ENCODE measurements at places on chromosomes 16 and 17.

DNA sequence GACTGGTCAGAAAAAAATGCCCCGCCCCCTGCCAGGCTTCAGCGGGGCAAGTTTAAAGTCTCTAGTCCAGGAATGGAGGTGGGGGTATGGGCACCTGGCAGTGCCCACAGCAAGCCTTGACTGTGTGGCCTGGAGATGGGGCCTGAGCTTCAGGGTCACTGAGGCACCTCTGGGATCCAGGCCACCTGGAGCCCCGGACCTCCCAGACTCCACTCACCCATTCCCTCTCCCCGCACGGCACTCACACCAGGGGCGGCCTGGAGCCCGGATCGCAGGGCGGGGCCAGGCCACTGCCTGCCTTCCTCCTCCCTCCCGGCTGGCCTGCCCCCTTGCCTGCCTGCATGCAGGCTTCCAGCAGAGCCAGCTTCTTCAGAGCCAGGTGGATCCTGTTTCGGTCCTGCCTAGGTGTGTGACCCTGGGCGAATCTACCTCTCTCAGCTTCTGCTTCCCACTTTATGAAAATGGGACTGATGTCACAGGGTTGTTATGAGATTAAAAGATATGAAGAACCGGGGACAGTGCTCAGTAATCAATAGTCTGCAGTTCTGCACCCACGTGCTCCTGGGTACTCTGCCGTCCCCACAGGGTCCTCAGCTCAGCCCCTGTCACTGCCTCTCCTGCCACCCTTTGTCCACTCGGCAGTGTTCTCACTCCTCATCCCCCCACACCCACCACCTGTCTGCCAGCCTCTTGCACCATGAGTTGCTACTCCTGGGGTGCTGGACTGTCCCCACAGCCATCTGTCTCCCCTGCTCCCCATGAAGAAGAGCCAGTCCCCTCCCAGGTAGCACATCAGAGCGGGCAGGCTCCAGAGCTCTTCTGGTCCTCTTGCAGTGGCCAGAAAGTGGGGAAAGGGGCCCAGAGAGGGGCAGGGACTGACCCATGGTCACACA is 1.2 kb upstream of the TCAP start:
- no peak for DNase-seq

- no peak for DNase-seq
Observed at GRCh38 chr16:170788-171187, 1.9 kb upstream of the HBA2 start.

DNA sequence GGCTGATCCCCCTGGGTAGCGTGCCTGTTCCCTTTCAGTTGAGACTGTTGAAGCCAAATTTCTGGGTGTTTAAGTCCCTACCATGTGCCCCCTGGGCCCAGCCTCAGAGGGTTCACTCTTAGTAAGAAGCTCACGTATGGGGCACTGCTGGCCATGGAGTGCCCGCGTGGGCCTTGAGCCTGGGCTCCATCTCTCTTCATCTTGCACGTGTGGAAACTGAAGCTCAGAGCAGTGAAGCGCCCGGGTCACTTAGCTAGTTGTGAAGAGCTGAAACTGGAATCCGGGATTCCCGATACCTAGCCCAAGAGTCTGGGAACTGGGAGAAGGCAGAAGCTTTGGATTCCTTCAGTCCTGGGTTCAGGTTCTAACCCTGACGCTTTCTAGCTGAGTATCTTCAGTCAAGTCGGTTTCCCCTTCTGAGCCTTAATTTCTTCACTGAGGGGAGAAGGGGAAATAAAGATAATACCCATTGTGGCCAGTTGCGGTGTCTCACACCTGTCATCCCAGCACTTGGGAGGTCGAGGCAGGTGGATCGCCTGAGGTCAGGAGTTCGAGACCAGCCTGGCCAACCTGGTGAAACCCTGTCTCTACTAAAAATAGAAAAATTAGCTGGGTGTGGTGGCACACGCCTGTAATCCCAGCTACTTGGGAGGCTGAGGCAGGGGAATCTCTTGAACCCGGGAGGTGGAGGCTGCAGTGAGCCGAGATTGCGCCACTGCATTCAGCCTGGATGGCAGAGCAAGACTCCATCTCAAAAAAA is 103.9 kb downstream of the OR1D5 start:
- no peak for DNase-seq

GRCh38 chr17:76474238-76474637 is 6.8 kb downstream of the AANAT start:
- DNase-seq: no peak

DNA sequence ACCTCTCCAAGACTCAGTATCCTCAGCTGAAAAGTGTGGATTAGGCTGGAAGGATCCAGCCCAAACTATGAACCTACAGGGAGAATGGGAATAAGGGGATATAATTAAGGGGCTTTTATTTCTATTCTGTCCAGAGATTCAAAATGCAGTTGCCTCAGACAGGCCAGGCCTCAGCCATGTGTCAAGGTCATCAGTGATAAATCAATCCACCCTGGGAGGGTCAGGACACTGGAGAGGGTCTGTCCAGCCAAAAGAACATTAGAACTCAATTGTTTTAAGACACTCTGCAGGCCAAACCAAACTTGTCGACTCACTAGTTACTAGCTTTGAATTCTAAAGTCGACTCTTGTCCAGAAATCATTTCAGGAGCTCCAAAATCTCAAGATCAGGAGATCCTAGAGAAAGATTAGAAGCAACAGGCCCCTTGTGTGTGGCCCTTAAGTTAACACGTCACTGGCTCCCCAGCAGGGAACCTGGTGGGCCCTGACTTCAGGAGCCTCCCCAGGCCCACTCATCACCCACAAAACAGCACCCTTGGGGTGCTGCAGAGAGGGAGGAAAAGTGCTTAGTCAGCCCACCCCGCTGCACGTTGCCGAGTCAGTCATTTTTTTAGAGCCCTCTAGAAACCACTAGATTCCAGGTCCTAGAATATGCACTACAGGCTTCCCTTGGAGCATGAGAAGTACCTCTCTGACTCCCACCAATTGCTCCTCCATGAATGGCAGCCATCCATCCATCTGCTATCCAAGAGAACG is 156.8 kb downstream of the XYLT1 start:
- DNase-seq: no peak

GRCh38 chr16:77723108-77723514 is 797 bp downstream of the NUDT7 start:
- peak; percentile 6 for DNase-seq

GRCh38 chr16:86775511-86775921 is 197.2 kb downstream of the FOXL1 start:
- DNase-seq: no peak

GRCh38 chr16:11681976-11682654 is 13.9 kb downstream of the SNN start:
- DNase-seq: no peak

DNA sequence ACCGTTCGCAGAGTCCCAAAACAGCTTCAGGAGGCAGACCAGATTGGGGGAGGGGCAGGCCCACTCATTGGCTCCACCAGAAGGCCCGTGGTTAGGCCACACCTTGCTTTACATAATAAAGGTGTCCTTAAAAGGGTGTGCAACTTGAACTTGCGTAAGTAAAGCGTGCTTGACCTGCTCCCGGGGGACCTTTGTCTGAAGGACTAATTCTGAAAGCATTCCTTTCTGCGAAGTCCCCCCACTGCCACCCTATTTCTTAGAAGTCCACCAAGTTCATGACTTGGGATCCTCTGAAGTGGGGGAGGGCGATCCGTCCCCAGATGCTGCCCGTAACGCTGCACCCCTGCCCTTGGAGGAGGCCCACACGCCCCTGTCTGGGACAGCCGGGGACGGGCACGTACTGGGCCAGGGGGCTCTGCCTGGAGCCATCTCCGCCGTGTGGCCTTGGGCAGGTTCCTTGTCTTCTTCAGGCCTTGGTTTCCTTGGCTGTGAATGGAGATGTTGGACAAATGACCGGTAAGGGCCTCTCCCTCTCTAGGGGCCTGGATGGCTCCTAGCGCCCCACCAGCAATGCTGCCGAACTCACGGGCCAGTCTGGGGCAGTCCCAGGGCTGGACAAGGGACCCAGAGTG is 823 bp upstream of the ZNF469 start:
- DNase-seq: no peak
